ENCODE measurements at places on chromosomes 13 and 19.

GRCh38 chr19:1591421-1592023 lies 1.1 kb downstream of the MBD3 start:
- DNase-seq: no peak

DNA sequence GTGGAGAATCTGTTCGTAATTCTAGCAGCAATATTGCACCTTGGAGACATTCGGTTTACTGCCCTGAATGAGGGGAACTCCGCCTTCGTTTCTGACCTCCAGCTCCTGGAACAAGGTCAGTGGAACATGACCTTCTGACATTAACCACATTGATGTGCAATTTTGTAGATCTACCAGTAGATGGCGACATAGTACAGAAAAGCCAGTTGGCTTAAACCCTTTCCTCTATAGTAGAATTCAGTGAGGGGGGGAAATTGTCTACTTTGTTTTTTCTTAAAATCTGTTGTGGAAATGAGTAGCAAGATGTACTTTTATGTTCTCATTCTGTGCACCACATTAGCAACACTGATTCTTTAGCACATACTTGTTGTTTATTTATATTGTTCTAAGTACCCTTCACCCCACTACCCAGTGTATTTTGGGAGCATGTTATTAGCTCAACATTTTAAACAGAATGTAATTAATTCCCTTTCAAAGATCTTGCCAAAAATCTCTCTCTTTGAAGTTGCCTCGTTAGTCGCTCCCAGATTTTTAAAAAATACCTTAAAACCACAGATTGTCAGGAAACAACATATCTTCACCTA lies 332.2 kb downstream of the MYO16 start:
- DNase-seq: peak; percentile 43

GRCh38 chr13:53015971-53016370 lies 12.6 kb upstream of the OLFM4 start:
- no peak for DNase-seq

DNA sequence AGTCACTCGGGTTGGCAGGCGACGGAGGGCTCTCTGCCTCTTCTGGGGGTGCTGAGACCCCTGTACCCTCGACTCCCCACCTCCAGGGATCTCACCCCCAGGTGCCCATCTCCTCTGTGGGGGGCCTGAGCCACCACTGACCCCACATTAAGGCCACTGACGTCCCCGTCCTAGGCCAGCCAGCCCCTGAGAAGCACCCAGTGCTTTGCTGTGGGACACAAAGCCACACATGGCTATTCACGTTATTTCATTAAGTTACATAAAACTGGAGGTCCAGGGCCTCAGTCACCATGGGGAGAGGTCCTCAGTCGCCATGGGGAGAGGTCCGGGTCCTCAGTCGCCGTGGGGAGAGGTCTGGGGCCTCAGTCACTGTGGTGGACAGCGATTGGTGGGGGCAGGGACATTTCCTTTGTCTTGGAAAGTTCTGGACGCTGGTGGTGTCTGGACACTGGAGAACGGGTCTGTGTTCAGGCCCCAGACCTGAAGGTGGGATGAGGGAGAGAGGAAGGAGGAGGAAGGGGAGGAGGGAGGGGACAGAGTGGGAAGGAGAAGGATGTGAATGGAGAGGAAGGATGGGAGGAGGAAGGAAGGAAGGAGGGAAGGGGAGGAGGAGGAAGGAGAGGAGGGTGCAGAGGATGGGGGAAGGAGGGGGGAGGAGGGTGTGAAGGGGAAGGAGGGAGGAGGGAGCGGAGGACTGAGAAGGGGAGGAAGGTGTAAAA lies 3.9 kb upstream of the EFNA2 start:
- DNase-seq: no peak

GRCh38 chr13:76790526-76790925 lies 95.7 kb downstream of the KCTD12 start:
- peak; percentile 35 for DNase-seq

DNA sequence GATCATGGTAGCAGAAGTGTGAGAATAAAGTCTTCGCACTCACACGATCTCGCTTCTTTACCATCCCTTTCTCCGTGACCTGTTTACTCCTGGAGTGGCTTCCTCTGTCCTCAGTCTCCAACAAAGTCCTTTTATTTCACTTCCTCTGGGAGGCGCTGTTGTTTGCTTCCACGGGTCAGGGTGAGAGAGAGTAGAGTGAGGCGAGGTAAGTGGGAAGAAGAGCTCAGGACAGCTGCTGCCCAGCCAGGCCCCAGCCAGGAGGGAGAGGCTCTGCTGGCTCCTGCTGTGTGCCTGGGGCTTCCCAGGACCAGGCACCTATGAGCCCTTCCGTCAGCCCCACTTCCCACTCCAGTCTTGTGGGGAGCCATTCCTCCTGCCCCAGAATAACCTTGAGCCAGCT lies 242.1 kb downstream of the FGF9 start:
- no peak for DNase-seq

DNA sequence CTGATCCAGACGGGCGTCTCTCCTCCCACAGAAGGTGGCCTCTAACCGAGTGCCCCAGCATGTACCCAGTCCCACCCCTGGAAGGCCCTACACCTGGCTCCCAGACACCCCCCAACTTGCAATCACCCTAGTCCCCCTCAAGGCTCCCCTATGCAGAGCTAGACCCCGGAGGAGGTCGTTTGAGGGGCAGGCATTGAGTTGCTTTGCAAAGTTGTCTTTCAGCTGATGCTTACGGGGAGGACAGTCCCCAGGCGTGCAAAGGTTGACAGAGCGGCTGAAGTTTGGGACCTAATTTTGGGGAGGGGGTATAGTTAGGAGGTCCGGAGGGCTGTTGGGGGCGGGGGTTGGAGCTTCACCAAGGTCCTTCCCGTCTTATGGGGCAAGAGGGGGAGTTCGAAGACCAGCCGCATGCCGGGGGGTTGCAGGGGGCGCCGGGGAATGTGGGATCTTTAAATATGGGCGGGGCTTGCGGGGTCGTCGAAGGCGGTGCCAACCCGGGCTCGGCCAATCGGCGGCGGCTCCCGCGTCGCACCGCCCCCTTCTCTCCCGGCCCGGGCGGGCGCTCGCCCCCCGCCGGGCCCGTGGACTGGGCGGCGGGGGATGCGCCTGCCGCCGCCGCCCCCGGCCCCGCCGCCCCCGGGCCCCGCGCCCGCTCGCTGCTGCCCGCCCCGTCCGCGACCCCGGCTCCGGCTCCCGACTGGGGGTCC lies at the start of gene KCNN1:
Gene KCNN1, plus strand, starts transcription at position 558 of the 707 bp plus-strand sequence. CDS start 6,782 bp downstream, outside the sequence.
- DNase-seq: peak; percentile 53

DNA sequence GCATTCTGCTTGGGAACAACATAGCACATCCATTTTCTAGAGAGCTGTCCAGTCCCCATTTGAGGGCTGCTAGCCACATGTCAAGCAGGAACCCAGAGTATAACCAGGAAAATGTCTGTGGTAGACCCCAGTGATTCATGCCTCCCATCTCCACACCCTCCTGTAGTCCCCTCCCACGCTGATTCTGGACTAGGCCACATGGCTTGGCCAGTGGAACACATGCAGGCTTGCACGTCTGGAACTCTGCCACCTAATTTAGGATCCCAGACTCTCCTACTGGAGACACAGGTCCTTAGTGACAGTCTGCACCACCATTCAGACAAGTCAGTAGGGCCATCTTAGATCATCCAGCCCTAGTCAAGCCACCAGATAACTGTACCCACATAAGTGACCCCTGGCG lies 149.8 kb downstream of the ZIC5 start:
- DNase-seq: no peak

GRCh38 chr19:28318469-28319179 lies 894.3 kb downstream of the UQCRFS1 start:
- no peak for DNase-seq

DNA sequence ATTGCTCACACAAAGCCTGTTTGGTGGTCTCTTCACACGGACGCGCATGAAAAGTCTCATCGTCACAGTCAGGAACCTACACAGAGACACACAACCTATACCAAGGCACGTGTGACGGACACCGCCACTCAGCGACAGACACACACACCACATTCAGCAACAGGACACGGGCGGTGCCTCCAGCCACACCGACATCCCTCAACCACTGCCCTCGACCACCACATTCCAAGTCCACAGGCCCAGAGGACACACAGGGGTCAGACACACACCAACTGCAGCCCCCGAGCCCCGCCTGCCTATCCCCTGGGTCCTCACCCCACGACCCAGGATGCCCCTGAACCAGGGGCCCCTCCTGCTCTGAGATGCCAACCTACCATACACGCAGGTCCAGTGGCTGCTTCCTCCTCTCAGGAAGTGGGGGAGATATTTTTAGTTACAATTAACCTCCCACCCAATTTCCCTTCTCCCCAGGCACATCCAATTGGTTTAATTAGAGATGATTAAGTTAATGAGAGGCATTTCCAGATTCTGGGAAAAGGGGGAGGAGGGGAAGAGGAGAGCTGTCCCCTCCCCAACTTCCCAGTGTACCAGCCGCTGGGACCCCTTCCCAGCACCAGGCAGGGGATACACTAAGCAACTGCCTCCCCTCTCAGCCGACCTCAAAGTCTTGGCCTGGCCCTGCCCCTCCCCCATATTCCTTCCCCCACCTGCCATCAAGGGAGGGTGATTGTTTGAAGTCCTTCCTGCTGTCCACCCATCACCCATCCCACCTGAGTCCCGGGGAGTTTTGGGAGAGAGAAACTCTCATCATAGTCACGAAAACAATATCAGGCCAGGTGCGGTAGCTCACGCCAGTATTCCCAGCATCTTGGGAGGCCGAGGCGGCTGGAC lies 20.4 kb downstream of the MEIS3 start:
- no peak for DNase-seq

- DNase-seq: peak; percentile 21
These were observed 28.7 kb downstream of the LACC1 start for GRCh38 chr13:43908156-43909126.

- DNase-seq: no peak
These were observed 30.7 kb downstream of the ERICH6B start for GRCh38 chr13:45584816-45585215.

GRCh38 chr13:41471785-41472184 lies 14.4 kb downstream of the RGCC start:
- DNase-seq: no peak

GRCh38 chr13:71030784-71031183 lies 836.2 kb downstream of the DACH1 start:
- DNase-seq: no peak

- DNase-seq: no peak
These were observed 211.3 kb downstream of the RBM26 start for GRCh38 chr13:79194727-79195126.

- DNase-seq: no peak
These were observed 319.6 kb downstream of the TEX29 start for GRCh38 chr13:111640006-111640405.

DNA sequence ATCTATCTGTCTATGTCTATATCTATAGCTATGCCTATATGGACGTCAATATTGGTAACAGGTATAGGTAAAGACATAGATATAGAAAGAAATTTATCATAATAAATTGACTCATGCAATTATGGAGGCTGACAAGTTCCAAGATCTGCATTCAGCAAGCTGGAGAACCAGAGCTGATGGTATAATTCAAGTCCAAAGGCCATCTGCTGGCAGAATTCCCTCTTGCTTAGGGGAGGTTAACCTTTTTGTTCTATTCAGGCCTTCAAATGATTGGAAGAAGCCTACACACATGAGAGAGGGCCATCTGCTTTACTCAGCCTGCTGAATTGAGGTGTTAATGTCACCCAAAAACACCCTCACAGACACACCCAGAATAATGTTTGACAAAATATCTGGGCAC lies 10.8 kb downstream of the RASL11A start:
- DNase-seq: no peak

GRCh38 chr13:22629374-22629773 lies 551.4 kb upstream of the SGCG start:
- DNase-seq: no peak

DNA sequence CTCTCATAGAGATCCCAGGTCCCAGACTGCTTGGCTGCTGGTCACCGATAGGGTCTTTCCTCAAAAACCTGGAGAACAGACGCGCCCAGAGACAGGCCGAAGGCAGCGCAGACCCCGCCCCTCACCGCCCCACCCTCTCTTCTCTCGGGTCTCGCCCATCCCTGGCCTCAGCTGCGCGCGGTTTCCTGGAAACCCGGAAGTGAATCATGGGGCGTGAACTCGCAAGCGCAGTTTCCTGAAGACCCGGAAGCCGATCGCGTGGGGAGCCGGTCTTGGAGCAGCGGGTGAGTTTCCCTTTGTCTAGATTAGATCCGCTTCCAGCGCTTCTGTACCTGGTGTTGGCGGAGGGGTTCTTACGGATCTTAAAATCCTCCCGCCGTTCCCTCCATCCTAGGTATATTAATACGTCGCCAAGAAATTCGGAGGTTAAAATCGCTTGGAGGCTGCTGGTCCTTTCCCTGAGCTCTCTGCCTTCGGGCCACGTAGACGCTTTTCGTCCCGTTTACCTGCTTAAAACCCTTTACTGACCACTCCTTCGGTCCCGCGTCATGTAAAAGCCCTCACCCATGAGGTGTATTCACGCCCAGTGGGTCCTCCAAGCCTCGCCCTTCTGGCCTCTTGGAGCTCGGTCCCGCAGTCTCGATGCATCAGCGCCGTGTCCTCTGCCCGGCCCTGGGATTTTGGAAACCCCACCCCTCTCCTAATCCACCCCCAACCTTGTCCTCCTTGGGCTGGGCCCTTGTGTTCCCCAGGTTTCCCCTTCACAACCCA lies at the start of gene ZNF578:
Gene ZNF578, plus strand, starts transcription at position 230 of the 771 bp plus-strand sequence. CDS start 48,293 bp downstream, outside the sequence.
- DNase-seq: peak; percentile 90

- DNase-seq: no peak
These were observed 868 bp upstream of the UBAC2 start for GRCh38 chr13:99199541-99200431.

DNA sequence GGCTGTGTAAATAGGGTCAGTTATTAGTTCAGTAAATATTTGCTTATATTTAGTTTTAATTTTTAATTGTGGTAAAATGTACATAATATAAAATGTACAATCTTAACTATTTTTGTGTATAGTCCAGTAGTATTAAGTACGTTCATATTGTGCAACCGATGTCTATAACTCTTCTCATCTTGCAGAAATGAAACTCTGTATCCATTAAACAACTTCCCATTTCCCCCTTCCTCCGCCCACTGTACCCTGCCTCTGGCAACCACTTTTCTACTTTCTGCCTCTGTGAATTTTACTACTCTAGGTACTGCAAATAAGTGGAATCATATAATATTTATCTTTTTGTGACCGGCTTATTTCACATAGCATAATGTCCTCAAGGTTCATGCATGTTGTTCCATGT lies 24.4 kb downstream of the UBAC2 start:
- DNase-seq: no peak

- DNase-seq: no peak
These were observed 4.0 kb downstream of the TPGS1 start for GRCh38 chr19:511101-511851.

- peak; percentile 23 for DNase-seq
These were observed 4.6 kb downstream of the RNASEH2B start for GRCh38 chr13:50914176-50914700.

DNA sequence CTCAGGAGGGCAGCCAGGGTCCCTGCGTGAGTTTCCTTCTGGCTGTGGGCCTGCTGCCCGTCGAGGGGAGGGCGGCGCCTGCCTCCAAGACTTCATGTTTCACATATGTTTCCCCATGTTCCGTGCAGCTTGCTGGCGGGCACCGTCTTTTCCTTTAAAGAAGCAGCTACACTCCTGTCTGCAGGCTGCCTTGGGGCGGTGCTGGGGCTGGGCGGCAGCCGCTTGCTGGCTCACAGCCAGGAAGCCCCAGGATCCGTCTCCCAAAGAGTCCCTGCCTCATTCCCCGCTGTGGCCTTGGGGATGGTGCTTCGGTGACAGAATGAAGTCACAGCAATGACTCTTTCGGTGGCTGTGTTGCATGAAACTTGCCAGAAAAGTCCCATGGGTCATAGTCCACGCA lies 24.9 kb downstream of the PIAS4 start:
- DNase-seq: no peak

- no peak for DNase-seq
These were observed 275.3 kb downstream of the KCTD12 start for GRCh38 chr13:76610819-76611415.

- no peak for DNase-seq
These were observed 380.4 kb downstream of the PCDH9 start for GRCh38 chr13:66849706-66850105.

GRCh38 chr19:13011653-13012389 lies 16.5 kb downstream of the NFIX start:
- no peak for DNase-seq

Measured in GM03348 (cell line).